DMS 273 treated with DMSO at 0.1 percent for 48 hours (cell line): ENCODE measurements at places on chromosomes 7 and 10.
A peak's percentile ranks its signal among the peaks of the same experiment; 100 is the strongest.

GRCh38 chr10:50224330-50224952 lies 26.9 kb downstream of the ASAH2 start:
- peak; percentile 35 for DNase-seq

DNA sequence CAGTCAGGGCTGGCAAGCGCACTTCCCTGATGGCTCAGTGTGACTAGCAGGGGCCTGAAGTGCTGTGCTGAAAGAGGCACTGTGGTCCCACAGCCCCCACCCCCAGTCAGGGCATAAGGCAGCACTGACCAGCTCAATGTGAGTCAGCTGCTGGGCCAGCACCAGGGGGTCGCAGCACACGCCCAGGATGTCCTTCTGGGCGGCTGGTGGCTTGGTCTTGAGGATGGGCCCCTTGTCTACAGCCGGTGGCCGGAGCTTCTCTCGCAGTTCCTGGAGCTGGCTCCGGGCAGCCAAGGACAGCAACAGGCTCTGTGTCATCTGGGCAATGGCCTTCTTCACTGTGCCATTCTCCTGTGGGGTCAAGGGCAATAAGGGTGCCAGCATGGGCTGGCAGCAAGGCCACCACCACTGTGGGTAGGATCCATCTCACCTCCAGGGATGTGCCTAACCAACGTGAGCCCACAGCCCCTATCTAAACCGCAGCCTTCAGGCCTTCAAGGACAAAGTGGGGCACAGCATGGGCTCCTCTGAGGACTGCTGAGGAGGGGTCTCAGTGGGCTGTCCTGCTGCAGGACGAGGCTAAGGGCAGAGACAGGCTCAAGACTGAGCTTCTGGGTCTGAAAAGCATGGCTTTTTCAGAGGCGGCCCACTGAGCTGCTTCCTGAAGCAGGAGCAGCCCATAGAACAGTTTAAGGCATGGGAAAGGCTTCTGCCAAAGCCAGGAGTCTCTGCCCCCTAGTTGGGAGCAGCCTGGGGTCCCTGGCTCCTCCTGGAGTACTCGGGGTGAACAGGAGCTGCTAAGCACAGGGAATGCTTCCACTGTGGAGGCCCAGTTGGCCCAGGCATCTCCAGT lies 62.5 kb downstream of the CSGALNACT2 start:
- DNase-seq: no peak

DNA sequence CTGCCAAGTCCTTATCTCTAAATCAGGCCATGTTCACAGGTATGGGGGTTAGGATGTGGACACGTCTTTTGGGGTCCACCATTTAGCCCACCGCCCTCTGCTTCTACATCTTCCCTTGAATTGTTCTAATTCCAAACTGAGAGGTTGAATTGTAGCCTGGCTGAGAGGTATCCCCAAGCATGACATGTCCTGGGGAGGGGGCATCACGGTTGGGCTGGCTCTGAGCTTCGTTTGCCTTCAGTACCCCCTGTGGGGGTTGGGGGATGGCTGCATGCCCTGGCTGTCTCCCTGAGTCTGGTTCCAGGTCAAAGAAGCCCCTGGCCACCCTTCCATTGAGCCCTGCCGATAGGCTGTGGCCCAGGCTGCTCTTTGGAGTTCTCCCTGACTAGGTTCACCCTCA lies 204.6 kb downstream of the GLRX3 start:
- no peak for DNase-seq

- DNase-seq: no peak
Observed at GRCh38 chr7:46752881-46753366, 829.0 kb downstream of the TNS3 start.

- no peak for DNase-seq
Observed at GRCh38 chr7:46245586-46246111, 324.6 kb upstream of the IGFBP3 start.

- no peak for DNase-seq
Observed at GRCh38 chr10:29304995-29305335, 16.1 kb downstream of the LYZL1 start.

DNA sequence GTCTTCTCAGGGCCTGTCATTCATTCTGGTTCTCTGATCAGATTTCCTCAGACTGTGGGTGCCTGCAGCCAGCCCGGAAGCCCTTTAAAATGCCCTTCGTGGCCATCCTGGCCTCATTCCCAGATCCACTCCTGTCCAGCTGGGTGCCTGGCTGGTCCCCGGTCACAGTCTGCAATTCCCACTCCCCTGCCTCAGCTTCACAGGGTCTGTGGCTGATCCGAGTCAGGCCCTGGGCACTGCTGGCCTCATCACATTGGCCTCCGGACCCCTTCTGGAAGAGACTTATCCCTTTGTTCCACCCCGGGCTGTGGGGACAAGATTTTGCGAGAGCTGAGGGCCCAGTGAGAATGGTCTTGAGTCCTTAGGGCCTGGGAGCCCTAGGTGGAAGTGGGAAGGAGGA lies 12.1 kb downstream of the DOCK1 start:
- no peak for DNase-seq

DNA sequence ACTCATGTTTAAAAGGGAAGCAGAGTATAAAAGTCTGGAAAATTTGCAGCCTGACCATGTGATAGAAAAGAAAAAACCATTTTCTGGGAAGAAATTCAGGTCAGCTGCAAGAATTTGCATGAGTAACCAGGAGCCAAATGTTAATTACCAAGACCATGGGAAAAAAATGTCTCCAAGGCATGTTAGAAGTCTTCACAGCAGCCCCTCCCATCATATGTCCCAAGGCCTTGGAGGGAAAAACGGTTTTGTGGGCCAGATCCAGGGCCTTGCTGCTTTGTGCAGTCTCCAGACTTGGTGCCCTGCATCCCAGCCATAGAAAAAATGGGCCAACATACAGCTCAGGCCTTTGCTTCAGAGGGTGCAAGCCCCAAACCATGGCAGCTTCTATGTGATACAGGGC lies 1019.6 kb upstream of the SORCS1 start:
- no peak for DNase-seq

DNA sequence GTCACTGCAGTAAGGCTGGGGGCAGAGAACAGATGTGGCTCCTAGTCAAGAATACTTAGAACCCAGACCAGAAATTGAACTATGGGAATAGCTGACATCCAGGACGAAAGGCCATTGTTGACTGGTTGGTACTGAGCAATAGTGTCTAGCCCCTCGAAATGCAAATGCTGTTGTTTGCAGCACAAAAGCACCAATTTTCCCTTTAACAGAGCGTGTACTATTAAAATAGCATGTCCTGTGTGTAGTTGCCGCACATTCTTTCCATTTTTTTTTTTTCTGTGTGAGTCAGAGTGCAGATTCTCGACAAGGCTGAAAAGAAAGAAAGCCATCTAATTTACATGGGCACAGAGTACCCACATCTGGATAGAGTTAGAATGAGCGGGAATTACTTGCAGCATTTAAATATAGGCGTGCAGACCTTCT lies 302.4 kb downstream of the PTEN start:
- DNase-seq: no peak

- DNase-seq: peak; percentile 74
Observed at GRCh38 chr7:1028775-1029636, 15.3 kb upstream of the GPR146 start.

GRCh38 chr10:10914144-10914543 lies 103.5 kb upstream of the CELF2 start:
- no peak for DNase-seq

GRCh38 chr10:43962346-43963191 lies 313.9 kb upstream of the ZNF32 start:
- no peak for DNase-seq

- DNase-seq: peak; percentile 2
Observed at GRCh38 chr10:27446091-27446918, 57.8 kb upstream of the RAB18 start.

GRCh38 chr7:154721086-154721485 lies 281.8 kb downstream of the PAXIP1 start:
- no peak for DNase-seq

- no peak for DNase-seq
Observed at GRCh38 chr7:73812996-73813395, 17.8 kb upstream of the CLDN4 start.

DNA sequence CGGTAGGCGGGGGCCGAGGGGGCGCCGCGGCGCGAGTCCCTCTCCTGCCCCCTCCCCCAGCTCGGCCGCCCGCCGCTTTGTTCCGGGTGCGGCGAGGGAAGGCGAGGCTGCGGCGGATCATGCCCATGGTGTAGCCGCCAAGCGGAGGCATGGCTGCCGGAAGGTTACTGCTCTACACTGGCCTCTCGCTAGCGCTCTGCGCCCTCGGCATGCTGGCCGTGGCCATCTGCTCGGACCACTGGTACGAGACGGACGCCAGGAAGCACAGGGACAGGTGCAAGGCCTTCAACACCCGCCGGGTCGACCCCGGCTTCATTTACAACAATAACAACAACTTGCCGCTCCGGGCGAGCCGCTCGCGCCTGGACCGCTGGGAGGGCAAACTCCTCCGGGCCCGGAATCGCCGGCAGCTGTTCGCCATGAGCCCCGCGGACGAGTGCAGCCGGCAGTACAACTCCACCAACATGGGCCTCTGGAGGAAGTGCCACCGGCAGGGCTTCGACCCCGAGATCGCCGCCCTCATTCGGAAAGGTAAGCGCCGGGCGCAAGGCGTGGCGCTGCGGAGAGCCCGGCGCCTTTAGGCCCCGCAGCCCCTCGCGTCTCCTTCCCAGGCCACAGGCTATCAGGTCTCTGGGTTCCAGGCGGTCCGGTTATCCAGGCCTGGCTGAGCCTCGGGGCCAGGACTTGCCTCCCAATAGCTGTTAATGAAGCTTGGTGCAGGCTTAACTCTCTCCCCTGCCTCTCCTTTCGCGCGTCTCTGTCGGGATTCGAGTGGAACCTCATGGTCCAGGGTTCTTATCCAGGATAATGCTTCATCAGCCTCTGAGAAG lies 513 bp downstream of the TMEM178B start:
- peak; percentile 40 for DNase-seq

DNA sequence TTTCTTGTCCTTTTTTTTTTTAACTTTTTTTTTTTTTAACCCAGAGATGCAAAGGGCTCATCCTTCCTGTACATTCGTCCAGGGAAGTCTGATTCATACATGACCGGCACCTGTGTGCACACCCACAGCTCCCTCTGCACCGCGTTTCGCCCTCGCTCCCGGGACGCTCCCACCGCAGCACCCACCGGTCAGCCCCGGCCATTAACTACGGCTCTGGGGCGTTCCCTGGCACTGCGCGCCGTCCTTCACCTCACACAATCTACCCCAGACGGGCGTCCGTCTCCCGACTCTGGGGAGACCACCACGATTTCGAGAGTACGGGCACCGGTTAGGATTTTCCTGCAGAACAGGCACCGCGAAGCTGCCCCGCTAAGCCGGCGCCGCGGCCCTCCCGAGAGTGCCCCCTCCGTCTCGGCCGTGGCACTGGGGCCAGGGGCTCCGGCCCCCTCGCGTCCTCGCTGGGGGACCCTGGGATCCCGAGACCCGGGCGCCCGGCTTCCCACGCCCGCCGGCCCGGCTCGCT lies 452 bp downstream of the ATE1 start:
- no peak for DNase-seq

DNA sequence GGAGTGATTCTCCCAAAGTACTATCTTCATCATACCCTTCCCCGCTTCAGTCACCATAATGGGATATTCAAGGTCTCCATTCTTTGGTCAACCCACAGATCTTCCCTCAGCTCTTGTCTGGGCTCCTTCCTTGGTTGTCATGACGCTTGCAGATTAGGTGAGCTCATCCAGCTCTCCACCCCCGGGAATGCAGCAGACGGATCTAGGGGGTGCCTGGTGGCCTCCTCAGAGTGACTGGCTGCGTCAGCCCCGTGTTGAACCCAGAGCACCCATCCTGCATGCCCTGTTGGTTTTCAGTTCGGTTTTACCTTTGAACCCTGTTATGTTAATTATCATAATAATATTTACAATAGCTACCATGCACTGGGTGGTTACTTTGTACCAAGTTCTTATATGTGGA lies 6.4 kb downstream of the NEURL1 start:
- DNase-seq: no peak

DNA sequence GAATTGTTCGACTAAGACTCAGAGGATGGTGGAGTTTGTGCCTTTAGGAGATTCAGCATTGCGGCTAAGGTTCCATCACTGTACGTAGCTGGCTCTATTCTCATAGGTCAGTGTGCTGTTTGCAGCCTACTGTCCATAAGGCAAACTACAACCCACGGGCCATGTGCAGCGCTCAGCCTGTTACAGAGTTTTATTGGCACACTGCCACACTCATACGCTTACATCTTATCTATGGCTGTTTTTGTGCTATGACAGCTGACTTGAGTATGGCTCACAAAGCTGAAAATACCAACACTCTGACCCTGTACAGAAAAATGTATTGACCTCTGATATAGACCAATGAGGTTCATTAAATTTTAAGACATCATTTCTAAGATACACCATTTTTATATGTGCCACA lies 114.5 kb downstream of the ARID5B start:
- no peak for DNase-seq

GRCh38 chr10:112375721-112376395 lies 1.9 kb downstream of the ACSL5 start:
- DNase-seq: no peak

GRCh38 chr7:81608748-81609382 lies 161.0 kb downstream of the HGF start:
- DNase-seq: no peak

- no peak for DNase-seq
Observed at GRCh38 chr10:78045237-78045636, 11.6 kb downstream of the RPS24 start.

DNA sequence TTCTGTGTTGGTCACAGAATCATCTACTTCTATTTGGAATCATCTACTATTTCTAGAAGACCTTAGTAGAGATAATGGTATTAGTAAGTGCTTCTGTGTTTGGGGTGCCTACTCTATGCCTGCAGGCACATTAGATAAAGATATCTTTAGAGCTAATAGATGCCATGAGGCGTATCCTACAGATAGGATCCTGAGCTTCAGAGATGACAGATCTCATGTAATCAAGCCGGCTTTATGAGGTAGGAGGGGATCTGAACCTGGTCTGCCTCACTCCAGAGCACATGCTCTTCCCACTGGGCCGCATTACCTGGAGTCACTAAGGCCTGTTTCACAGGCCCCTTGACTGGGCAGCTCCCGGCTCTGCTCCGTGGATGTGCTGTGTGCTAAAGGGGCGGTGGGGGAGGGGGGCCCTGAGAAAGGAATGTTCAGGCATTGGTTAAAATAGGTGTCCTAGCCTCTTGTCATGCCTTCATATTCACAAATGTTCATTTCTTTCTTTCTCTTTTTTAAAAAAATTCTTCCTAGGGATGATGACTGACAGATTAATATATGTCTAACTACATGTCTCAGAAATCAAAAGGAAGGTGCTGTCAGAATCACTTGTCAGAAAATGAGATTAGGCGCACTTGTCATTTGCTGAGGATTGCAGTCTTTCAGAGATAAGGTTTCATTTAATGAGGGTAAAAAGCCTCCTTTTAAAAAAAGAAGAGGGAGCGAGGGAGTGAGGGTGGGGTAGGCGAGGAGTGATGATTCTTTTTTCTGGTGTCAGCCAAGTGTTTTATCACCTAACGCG lies 458.0 kb upstream of the GALNT17 start:
- no peak for DNase-seq

- no peak for DNase-seq
Observed at GRCh38 chr10:80590585-80591125, 53.0 kb downstream of the SH2D4B start.
